ENCODE measurements at places on chromosomes 5 and 9.

DNA sequence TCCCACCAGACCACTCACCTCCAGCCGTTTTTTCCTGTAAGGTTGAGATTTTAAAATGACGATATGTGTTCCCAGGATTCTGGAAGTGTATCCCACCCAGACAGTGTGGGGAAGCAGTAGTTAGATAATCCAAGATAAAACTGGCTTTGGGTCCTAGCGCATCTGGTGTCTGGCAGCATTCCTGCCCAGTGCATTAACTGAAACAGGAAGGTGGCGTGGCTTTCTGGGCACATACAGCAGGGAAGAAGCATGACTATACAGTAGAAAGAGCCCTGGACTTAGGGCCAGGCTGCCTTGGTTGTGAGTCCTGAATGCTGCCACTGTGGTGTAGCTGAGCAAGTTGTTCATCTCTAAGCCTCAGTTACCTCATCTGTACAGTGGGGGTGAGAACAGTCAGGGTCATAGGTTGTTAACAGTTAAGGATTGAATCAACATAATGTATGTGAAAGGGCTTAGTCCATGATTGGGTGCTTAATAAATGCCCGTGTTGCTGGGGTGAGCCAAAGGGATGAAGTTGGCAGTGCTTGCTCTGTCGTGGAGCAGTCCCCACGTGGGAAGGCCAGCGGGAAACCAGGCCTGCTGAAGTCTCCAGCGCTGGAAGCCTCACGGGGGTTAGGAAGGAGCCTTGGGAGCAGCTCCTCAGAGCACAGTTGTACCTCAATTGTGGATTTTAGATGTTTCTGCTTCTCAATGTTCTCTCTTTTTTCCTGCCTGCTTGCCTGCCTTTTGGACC, 18.0 kb downstream of the CLTA start:
- DNase-seq, result no peak

- DNase-seq, result no peak
Measured at GRCh38 chr9:130045725-130046450, 2.9 kb upstream of the FNBP1 start.

- no peak for DNase-seq
Measured at GRCh38 chr9:87685441-87685840, 40.5 kb upstream of the CTSL start.

DNA sequence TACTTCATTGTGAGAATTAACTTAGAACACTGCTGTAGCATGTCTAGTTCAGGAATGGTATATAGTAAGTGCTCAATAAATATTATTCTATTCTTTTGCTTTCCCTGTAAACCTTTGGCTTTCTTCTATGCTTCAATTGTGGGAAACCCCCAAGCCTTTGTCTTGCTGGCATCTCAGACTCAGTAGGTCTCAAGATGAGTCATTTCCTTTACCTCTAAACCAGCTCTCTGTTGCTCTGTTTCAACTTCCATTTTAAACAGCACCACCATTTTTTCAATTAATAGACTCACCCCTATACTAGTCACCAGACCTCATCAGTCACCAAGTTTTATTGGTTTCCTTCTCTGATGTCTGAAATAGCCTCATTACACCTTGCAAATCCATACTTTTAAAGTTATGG, 43.5 kb downstream of the DMAC1 start:
- no peak for DNase-seq

GRCh38 chr9:121529237-121529987, 29.8 kb upstream of the GGTA1 start:
- no peak for DNase-seq

DNA sequence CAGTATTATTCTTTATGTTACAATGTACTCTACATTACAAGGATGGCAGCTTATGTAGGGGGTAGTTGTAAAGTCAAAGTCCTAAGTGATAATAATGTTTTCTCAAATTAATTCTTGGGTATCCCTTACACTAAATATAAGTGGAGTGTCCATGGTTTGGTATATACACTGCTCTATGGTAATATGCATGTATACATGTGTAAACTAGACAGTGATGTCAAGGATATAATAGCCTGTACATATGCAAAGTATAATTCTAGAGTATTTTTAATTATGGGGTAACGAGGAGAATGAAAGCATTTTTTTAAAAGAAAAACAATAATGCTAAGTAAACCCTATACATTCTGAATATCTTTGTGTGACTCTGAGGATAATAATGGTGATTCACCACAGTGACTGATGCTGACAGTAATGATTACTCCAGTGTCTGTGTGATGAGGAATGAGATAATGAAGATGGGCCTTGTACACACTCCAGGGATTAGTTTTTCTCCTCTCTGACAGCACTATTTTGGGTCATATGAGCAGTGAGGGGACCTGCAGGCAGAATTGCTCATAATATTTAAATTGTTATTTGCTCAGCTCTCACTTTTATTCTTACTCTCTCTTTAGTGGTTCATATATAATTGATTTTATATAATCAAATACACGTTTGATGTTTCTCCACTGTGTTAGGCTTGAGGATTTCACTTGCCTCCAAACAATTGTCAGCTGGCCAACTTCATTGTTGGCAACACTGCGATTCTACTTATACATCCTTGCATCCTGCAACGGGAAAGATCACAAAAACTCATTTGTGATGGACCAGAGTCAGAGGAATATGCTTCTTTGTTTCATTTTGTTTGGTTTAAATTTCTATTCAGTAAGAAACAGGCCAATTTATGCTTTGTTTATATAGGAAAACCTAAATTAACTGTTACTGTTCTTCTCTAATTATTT, 88.2 kb downstream of the NREP start:
- no peak for DNase-seq

Measured in stimulated activated CD8-positive, alpha-beta memory T cell treated with anti-CD3 and anti-CD28 coated beads, Interleukin-4, amount 100 ng/mL, for 1 hour (primary cell).